ENCODE measurements at places on chromosomes 16 and 17. TPM values are rescaled to one million over a fixed set of nuclear protein-coding genes. Genes with fewer than 3 reads are reported as not detected.

- DNase-seq: no peak
Measured at GRCh38 chr16:56493126-56493525, 26.7 kb downstream of the BBS2 start.

DNA sequence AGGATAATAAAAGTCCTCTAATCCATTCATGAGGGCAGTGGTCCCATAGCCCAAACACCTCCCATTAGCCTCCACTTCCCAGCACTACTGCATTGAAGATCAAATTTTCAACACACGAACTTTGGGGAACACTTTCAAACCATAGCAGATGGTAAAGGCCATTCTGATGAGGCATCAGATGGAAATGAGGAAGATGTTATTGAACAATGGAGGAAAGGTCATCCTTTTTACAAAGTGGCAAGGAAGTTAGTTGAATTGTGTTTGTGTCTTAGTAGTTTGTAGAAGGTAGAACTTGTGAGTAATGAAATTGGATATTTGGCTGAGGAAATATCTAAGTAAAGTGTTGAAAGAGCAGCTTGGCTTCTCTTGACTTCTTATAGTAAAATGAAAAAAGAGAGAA is 93.3 kb upstream of the NLRP1 start:
- no peak for DNase-seq

DNA sequence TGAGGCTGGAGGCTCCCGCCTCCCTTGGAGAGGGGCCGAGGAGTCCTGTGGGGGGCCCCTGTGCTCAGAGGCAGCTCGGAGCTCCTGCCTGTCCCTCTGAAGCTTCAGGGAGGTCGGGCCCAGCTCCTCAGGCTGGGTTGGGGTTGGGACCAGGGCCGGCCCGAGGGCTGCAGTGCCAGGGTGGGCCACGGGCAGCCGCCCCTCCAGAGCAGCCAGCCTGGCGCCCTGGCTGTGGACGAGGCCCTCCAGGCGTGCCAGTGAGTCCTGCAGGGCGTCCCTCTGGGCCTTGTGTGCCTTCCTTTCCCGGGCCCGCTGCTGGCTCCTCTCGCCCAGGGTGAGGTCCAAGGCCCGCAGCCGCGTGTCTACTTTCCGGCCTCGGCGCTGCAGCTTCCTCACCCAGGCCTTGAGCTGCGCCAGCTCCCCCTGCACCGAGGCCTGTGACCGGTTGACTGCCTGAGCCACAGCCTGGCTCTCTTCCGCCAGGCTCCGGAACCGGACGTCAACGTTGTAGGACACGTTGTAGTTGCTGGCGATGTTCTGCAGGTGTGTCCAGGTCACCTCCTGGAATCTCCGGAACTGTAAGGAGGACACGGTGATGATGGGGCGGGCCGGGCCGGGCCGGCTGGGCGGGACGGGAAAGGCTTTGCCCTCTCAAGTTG is 1.2 kb downstream of the PTX4 start:
- no peak for DNase-seq

DNA sequence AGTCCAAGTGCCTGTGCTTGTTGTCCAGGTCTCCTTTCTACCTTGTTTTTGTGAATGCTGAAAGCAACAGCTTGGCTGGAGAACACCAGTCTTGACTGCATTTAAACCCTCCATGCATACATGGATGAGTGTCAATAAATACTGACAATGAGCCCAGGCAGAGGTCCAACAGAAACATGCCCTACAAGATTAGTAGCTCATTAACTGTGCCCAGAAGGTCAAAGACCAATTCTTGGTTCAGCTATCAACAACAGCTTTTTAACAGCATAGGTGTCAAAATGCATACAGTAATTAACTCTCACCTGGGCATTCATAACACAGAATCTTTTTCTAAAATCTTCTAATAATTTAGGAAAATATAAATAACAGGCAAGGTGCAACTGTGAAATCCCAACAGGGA is 63.2 kb downstream of the N4BP1 start:
- DNase-seq: no peak

- DNase-seq: no peak
Measured at GRCh38 chr17:40796846-40797245, 2.9 kb downstream of the KRT28 start.

DNA sequence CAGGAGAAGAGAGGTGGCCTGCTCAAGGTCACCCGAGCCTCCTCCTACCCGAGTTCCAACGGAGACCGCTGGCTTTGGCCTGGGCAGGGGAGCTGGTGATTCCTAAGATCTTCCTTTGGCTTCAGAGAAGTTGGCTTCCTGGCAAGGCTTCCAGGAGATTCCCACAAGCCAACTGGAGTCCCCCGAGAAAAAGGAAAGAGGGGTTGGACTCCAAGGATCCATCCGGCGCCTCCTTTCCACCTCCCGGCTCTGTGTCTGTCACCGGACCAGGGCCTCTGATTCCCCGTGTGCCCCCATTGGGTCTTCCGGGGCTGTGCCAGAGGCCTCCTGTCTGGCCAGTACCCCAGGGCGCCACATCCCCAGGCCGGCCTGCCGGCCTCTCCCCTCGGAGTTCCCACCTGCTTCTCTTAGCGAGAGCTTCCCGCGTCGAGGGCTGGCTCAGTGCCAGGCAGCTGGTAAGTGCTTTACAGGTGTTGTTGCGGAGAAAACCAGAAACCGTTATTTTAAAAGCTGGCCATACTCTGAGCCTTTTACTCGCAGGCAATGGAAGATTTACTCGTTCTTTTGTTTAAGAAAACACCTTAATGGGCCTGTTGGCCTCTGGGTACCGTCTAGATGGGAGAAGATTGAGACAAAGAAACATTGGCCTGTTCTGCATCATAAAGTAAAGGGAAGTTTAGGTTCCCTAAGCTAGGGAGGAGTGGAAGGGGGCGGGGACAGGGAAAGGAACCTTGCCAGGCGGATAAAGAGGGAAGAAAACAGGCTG is 258.4 kb upstream of the SDK2 start:
- no peak for DNase-seq

DNA sequence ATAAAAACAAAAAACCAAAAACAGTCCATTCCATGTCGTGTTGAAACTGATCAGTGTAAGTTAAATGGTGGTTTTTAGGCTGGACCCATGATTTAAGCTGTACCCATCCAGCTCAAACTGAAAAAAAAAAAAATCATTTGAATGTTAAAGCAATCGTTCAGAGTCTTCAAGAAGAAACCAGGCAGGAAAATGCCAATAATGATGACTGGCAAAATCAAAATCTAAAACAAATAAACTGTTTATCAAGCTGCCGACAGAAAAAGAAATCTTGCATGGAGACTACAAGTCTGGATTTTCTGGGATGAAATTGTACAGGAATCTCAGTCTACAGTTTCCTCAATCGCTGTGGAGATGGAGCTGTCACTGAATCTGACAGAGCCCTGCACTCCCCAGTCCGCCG is 40.7 kb downstream of the SOST start:
- no peak for DNase-seq

DNA sequence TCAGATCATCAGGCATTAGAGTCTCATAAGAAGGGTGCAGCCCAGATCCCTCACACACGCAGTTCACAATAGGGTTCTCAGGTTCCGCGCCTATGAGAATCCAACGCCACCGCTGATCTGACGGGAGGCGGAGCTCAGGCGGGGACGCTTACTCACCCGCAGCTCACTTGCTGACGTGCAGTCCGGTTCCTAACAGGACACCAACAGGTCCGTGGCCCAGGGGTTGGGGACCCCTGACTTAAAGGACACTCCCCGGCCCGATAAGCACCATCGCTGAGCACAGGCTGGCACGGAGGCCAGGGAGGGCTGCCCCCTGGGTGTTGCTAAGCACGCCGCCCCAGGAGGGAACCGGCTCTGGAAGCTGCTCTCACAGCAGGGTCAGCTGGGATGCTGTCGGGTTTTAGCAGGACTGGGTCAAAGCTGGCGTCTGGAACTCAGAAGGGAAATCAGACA is 30.1 kb upstream of the BAHCC1 start:
- DNase-seq: peak; percentile 89

GRCh38 chr16:89381788-89382187 is 108.6 kb downstream of the ANKRD11 start:
- DNase-seq: no peak

DNA sequence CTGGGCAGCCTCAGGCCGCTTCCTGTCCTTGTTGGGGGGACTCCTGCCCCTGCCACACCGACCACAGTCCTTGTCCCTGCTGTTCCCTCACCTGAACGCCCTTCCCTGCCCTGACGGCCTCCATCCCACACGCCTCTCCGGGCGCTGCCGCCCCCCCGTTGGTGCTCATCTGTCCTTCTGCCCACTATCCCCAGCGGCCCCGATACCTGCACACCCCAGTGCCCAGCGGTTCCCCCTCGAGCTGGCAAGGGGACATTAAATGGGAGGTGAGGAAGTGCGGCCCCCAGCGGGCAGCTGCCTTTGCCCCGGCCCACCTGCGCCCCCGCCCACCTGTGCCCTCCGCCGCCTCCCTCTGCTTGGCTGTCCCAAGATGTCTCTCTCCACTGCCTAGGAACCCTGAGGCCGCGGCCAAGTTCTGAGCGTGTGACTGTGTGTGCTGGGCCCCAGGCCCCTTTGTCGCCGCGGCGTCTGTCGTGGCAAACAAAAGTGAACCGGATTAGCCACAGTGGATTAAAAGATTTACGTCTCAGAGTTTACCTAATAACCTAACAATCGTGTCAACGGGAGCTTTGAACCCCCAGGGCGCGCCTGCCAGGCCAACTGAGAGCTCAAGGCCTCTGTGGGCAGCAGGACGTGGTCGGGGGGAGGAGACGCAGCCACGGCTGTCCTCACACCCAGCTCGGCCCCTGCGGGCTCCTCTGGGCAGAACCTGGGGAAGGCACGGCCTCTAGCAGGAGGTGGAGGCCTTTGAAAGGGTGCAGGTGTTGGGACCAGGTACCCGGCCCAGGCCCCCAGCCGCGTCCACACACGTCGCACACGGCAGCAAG is 7.6 kb upstream of the AXIN1 start:
- DNase-seq: no peak

The CES4A gene
- 10.7 TPM for total RNA-seq

The HSD17B2 gene
- 1.0 TPM for total RNA-seq

The ZFP3 gene
- total RNA-seq: 8.5 TPM

The NRN1L gene
- total RNA-seq: 4.4 TPM

The KRTAP17-1 gene
- not detected for total RNA-seq

The KRTAP3-1 gene
- total RNA-seq: not detected

All from prostate gland (tissue), 2 donors.